ENCODE measurements at places on chromosomes 3 and 15. TPM values are rescaled to one million over a fixed set of nuclear protein-coding genes. Genes with fewer than 3 reads are reported as not detected.

TTLL13 gene
- not detected for polyA plus RNA-seq

TF gene
- 5,045 TPM for polyA plus RNA-seq

PSTPIP1 gene
- 1.6 TPM for polyA plus RNA-seq

TRAK1 gene
- 5.0 TPM for polyA plus RNA-seq

EPHA6 gene
- not detected for polyA plus RNA-seq

COL6A5 gene
- not detected for polyA plus RNA-seq

RUBCN gene
- polyA plus RNA-seq = 4.5 TPM

RHO gene
- not detected for polyA plus RNA-seq

NRROS gene
- 0.82 TPM for polyA plus RNA-seq

HHATL gene
- polyA plus RNA-seq = not detected

ECE2 gene
- not detected for polyA plus RNA-seq

- no peak for DNase-seq
These were observed 1575.1 kb downstream of the OTOL1 start for GRCh38 chr3:163071713-163072112.

- DNase-seq = peak; percentile 68
These were observed 9.7 kb upstream of the ACSBG1 start for GRCh38 chr15:78244101-78244500.

- DNase-seq = no peak
These were observed 81.4 kb upstream of the GUCA1C start for GRCh38 chr3:109035082-109035481.

GRCh38 chr3:123105201-123106189 lies 38.7 kb downstream of the PDIA5 start:
- DNase-seq = no peak

DNA sequence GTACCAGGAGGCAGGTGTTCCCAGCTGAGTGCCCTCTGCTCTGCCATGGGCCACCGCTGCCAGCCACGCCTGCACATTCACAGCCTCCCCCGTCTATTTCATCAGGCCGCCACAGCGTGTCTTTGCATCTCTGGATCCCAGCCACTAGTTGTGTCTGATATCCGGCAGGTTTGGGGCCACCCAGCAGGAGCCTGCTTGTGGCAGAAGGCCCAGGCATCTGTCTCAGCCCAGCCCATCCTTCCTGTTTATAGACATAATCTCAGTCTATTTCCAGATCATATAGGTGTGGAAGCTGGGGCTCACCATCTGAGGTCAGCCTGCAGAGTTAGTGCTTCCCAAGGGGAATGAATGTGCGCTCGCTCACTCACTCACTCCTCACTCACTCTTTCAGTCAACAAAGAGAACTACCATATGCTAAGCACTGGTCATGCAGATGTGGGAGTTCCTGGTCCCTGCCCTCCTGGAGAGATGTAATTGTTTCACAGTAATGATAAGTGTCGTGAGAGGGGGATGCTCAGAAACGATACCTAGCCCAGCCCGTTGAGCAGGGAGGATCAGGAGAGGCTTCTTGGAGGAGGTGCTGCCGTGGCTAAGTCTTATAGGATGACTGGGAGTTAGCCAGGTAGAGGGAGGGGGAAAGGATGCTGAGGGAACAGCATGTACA lies 60.6 kb downstream of the FGD5 start:
- no peak for DNase-seq

- peak; percentile 84 for DNase-seq
These were observed 18.7 kb upstream of the HDAC11 start for GRCh38 chr3:13461169-13462124.

DNA sequence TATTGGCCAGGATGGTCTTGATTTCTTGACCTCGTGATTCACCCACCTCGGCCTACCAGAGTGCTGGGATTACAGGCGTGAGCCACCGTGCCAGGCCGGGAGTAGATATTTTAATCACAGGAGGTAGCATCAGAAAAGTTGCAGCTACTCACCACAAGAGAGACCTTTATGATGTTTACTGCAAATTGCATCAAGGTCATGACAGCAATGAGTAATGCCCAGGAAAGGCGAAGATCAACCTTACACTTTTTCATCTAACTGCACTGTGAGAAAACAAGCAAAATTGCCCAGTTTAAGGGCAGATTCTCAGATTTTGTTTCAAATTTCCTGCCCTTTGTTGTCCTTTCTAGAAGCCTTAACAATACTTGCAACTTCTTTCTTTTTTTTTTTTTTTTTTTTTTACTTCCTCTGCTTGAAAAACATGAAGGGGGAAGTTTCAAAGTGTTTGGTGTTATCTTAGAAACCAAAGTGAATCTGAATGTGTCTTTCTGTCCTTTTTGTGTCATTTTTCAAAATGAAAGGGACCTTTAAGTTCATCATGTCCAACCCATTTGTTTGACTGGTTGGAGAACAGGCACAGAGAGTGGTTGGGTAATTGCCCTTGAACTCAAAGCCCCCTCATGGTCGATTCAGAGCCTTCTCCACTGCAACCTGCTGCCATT lies 25.0 kb downstream of the TGFBR2 start:
- DNase-seq = no peak

GRCh38 chr3:59040902-59041301 lies 8.9 kb downstream of the CFAP20DC start:
- DNase-seq = no peak

DNA sequence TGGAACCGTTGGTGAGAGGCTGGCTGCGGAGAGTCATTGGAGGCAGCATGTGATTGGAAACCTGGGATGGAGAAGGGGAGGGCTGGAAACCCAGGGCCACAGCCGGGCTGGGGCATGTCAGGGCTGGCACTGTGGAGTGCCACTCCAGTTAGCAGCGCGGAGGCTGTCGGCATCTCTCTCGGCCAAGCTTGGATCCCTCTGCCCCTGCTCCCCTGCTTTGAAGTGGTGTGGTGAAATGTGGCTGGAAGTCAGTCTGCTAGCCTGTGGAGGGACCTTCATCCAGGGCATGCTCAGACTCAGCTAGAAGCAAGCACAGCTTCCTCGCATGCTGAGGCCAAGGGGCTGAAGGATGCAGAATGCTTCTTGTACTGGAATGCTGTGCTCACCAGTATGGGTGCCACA lies 13.5 kb downstream of the SLCO3A1 start:
- DNase-seq = no peak

DNA sequence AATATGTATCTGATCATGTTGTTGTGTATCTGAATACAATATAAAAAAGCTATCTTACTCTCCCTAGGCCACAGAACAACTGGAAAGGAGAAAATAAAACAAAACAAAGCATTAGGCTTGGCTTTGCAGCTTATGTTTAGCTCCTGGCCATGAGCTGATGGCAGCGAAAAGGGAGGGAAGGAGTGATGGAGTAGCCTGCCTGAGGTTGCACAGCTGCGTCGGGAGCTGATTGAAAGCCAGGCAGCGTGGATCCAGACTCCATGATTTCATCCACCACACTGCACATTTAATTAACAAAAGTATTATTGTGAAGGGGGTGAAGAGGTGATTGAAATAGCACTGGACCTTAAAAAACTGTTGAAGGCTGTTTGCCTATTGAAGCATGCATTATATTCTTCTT lies 212.2 kb downstream of the GABRG3 start:
- DNase-seq = no peak

GRCh38 chr3:117455782-117456181 lies 746.2 kb downstream of the TUSC7 start:
- DNase-seq = no peak

DNA sequence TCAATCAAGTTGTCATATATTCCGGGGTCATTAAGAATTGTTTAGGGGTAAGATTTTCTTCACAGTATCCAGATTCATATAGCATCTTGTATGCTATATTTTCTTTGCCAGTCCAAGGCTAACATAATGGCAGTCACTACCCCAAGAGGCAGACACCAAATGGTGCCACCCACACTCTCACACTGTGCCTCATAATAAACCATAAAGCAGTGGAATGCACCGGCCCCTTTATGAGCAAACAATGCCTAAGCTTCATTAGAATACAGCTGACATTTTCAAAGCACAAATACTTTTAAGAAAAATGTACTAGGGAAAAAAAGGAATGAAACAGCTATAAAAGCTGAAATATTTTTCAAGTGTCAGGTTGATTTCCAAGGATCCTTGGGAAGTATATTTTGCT lies 121.6 kb downstream of the TFDP2 start:
- no peak for DNase-seq

- peak; percentile 76 for DNase-seq
These were observed 82.6 kb upstream of the GCNT3 start for GRCh38 chr15:59528961-59529402.

DNA sequence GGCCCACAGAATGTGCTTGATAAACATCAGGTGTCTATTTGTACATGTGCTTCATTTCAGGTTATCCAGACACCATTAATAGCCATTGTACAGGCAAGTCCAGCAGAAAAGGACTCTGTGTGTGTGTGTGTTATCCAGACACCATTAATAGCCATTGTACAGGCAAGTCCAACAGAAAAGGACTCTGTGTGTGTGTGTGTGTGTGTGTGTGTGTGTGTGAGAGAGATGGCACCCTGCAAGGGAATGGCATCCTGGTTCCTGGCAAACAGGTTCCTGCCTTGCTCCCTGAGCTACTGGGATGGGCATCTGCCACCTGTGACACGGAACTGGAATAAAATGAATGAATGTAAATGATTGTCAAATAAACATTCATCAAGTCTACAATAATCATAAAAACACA lies 11.7 kb downstream of the SUCLG2 start:
- no peak for DNase-seq

- peak; percentile 28 for DNase-seq
These were observed 113.2 kb upstream of the ALDH1A3 start for GRCh38 chr15:100766243-100767000.

- DNase-seq = no peak
These were observed 175.3 kb upstream of the SLC2A2 start for GRCh38 chr3:171201825-171202224.
